SIG-M5 (cell line): ENCODE measurements at places on chromosomes 2 and 18.

GRCh38 chr2:42927334-42928160 is 135.2 kb upstream of the HAAO start:
- DNase-seq, result no peak

DNA sequence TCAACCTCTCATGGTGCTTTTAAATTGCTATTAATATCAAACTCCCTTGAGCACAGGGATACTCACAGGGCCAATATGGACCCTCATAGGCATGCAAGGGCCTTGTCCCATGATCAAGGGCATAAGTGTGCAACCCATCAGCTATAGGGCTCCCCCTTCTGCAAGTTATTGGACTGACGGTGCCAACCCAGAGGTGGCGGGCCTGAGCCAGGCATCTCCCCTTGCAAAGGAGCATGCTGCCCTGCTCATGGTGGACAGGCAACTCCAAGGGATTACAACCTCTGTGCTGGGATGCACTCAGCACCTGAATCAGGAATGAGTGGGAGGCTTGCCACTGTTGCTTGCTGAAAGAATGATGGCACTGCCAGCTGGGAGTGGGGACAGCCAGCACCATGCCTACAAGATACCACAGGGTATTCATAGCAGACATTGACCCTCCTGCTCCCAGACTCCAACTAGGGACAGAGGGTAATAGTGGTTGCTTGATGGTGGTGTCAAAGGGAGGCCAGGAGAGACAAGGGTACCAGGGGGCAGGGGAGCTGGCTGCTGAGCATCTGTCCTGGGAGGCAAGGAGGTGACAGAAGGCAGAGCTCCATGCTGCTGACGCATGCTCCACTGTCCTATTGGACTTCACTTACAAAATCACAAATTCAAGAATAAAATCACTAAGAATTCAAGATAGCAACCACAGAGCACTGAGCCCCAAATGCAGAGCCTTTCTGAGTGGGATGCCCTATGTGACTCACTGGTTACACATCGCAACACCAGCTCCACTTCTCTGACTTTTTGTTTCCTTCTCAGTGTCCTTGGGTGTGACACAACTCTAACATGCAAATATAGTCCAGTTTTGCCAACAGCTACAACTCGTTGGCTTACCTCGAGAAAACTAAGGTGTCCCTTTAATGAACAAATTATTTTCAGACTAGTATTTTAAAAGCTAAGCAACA is 157.1 kb upstream of the CCDC150 start:
- DNase-seq, result no peak

DNA sequence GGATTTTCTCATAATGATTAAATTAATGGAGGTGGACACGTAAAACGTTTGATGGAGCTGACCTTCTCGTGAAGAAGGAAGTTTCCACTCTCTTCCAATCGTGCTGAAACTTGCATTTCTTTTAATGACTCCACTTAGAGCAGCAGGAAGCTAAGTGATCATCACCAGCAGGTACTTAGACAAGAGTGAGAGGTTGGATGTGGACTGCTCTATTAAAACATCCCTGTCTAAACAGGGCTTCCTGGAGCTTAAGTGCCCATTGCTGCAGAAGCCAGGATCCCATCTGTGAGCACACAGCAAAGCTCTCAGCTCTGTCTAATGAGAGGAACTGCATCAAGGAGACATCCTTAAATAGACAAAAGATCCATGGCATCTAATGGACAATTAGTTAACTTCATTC is 1539.5 kb upstream of the CELF4 start:
- DNase-seq, result no peak

DNA sequence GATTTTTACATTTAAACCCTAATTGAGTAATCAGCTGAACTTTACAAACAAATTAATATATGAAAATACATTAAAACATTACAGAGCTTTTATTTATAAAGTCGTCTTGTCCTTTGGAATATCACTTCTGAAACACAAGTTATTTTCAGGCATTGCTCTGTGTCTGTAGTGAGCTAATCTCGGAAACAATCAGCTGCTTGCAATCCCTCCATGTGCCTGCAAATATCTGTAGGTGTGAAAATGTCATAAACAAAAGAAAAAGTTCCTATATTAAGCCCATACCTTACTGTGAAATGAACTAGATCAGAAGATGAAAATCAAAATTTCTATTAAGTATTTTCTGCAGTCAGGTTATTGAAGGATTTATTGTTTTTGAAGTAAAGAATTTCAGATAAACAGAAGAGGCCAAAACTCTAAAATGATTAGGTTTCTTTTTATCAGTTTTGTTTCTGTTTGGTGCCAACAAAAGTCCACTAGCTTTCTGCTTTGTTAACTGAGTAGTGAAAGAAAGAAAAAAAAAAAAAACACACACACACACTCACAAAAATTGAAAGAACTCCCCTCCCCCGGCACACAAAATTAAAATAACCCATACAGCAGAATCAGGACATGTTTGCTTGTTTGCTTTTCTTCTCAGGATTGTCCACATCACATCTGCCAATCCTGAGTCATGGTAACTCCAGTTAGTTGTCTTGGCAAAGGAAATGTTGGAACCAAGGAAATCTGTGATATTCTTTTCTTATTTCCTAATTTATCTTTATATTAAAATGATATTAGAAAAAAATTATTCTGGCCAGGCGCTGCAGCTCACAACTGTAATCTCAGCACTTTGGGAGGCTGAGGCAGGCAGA is 627.0 kb upstream of the SLC39A10 start:
- DNase-seq, result no peak

DNA sequence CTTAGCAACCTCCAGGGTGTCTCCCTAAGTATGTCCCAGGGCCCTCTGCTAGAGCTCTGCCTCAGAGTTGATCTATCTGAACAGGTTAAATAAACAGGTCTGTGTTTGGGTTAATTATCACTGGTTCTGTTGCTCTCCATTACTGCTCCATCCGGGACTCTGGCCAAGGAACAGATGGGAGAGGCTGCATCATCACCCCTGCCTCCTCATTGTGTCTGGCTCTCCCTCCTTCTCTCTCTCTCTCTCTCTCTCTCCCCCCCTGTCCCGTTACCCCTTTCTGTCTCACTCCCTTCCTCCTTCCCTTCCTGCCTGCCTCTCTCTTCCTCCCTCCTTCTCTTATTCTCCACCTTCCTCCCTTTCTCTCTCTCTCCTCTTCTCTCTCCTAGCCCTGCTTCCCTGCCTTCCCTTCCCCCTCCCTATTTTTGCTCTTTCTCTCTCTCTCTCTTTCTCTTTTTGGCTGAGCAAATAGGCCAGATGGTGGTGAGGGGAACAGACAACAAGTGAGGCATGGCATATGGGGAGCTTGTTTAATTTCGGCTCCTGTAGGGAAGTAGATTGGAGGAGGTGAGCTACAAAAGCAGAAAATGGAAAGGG is 62.1 kb downstream of the SETBP1 start:
- no peak for DNase-seq

DNA sequence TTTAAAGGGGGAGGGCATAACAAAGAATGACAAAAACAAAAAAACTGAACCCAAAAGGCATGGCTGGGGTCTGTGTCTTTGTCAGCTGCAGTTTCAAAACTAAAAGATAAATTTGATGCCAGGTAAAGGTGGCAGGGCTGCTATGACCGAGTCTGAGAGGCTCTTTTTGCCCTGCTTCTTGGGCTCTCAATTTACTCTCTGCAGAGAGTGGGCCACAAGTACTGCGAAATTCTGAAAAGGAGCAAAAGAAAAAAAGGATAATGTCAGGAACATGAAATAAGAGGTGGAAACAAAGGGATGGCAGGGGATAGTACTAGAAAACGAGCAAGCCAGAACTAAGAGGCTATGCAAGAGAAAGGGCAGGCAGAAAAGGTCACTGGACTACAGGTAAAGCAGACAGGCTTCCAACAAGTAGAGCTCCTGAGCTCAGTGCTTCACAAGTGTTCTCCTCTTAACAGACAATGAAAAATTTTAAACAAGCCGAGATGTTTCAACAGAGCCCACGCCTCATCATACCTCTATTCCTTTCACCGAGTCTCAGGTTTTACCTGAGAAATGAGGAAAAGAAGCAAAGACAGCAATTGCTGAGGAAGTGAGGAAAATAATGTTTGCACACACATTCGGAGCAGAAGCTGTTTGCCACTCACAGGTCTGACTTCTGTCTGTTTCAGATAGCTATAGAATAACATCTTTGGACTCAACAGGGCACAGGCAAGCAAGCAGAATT is 7.3 kb downstream of the IRS1 start:
- no peak for DNase-seq

GRCh38 chr2:100606332-100606725 is 43.5 kb downstream of the PDCL3 start:
- no peak for DNase-seq
